ENCODE measurements at places on chromosomes 16 and 17.

- DNase-seq: no peak
These were observed 206.4 kb downstream of the ENGASE start for GRCh38 chr17:79280866-79281572.

- no peak for DNase-seq
These were observed 9.7 kb upstream of the HOXB2 start for GRCh38 chr17:48554412-48555257.

DNA sequence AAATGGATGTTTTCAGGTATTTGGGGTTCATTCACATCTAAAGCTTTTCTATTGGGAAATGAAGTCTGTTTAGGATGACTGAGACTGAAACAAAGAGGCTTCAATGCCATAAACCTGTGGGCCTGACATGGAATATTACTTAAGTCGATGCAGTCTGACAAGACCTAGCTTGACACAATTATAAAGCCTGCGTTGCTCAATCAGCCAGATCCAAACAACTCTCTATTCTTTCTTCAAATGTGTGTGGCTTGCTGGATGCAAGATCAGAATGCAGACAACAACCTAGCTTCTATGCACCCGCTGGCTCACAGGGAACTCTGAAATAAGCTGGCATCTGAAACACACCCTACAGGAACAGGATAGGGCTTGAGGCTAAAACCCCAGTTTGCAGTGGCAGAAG is 40.0 kb downstream of the RFFL start:
- DNase-seq: no peak

- DNase-seq: no peak
These were observed 9.0 kb upstream of the SEC14L5 start for GRCh38 chr16:4948903-4949766.

- DNase-seq: no peak
These were observed 120.1 kb downstream of the ABCA8 start for GRCh38 chr17:68835071-68835470.

DNA sequence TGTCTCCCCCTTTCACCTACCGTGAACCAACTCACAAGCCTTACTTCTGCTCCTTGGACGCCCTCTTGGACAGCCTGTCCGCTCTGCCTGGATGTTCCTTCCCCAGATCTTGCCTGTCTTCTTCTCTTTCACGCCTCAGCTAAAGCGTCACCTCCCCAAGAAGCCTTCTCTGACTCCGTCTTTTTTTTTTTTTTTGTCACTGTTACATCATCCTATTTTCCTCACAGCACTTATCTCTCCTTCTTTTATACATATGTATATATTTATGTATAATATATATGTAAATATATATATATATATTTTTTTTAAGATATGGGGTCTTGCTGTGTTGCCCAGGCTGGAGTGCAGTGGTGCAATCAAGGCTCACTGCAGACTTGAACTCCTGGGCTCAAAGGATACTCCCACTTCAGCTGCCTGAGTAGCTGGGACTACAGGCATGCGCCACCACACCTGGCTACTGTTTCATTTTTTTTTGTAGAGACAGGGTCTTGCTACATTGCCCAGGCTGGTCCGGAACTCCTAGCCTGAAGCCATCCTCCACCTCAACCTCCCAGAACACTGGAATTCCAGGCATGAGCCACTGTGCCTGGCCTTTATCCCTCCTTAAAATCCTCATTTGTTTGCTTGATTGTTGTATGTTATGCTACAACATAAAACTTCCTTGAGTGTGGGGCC is 16.5 kb upstream of the AKTIP start:
- DNase-seq: no peak

GRCh38 chr16:2971985-2972784 is 3.0 kb downstream of the PAQR4 start:
- DNase-seq: no peak

- DNase-seq: no peak
These were observed 1.9 kb downstream of the CDH13 start for GRCh38 chr16:82628711-82629110.

Data from DMS 273 treated with DMSO at 0.1 percent for 48 hours (cell line).